PC-3 (cell line): ENCODE measurements at places on chromosomes 1 and 21. TPM values are rescaled to one million over a fixed set of nuclear protein-coding genes. Genes with fewer than 3 reads are reported as not detected.
A peak's percentile ranks its signal among the peaks of the same experiment; 100 is the strongest.

DNA sequence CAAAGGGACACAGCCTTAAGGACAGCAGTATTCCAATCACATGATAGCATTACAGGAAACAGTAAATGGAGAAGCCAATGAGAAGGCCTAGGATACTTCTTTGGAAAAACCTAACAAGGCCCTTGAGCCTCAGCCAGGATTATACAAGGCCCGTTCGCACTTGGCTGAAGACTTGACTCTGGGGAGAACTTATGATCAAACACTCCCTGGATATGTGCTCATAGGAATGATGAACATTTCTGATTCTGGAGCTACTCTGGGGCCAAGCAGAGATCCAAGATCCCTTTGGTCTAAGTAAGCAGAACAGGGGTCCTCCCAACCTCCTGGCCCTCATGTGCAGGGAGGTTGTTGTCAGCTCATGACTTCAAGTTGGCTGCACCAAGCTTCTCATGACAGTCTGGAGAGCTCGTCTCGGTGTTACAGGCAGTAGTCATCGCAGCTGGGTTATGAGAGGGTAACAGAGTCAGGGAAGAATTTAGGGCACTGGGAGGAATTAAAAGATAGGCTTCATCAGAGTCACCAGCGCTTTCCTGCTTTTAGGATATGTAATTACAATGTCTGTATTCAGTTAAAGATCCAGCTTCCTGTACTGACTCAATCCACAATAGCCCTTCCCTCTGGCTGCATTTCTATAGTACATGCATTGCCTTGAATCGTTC is 92.5 kb upstream of the IRF2BP2 start:
- no peak for DNase-seq

GRCh38 chr21:41897700-41898099 is 18.6 kb upstream of the PRDM15 start:
- DNase-seq = no peak

GRCh38 chr21:41763398-41763931 is 3.4 kb downstream of the RIPK4 start:
- peak; percentile 50 for DNase-seq

Gene AMY2A
- total RNA-seq = not detected in 2 replicates

Gene HUNK
- not detected in 2 replicates for total RNA-seq

- DNase-seq = no peak
These were observed 33.5 kb downstream of the TRIM11 start for GRCh38 chr1:228373004-228373680.

DNA sequence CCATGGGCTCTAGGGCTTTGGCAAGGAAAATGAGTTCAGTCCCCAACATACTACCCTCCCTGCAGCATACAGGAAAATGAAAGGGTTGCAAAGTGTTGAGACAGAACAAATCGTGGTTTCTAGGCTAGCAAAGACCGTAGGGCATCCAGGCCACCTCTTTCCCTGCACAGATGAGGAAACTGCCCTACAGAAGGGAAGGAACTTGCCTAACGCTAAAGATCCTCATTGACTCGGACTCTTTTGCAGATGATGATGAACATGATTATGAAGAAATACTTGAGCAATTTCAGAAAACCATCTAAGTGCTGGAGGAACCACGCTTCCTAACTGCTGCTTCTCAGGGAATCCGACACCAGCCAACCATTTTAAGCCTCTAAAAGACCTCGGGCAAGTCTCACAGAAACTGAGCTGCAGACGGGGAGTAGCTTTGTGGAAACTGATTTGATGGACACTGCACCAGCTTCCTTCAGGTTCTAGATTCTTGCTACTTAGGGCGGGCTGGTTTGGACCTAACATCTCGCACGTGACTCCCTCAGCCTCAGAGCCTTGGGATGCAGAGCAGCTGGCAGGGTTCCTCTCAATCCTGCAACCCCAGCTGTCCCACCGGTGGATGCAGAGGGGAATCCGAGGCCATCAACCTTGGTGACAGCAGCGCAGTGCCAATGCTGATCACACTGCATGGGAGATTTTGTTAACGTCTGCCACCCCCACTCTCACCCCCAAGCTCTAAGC is 13.4 kb downstream of the THEMIS2 start:
- DNase-seq = no peak

- DNase-seq = peak; percentile 91
These were observed 10.9 kb downstream of the ERRFI1 start for GRCh38 chr1:8015036-8015808.

GRCh38 chr1:200415789-200416593 is 6.2 kb upstream of the ZNF281 start:
- DNase-seq = peak; percentile 100

- peak; percentile 83 for DNase-seq
These were observed 130.1 kb upstream of the MAP1LC3C start for GRCh38 chr1:242128951-242129502.

GRCh38 chr21:16792101-16792500 is 720.7 kb upstream of the CXADR start:
- no peak for DNase-seq

- no peak for DNase-seq
These were observed 145.4 kb downstream of the PTGER3 start for GRCh38 chr1:70902211-70902610.

DNA sequence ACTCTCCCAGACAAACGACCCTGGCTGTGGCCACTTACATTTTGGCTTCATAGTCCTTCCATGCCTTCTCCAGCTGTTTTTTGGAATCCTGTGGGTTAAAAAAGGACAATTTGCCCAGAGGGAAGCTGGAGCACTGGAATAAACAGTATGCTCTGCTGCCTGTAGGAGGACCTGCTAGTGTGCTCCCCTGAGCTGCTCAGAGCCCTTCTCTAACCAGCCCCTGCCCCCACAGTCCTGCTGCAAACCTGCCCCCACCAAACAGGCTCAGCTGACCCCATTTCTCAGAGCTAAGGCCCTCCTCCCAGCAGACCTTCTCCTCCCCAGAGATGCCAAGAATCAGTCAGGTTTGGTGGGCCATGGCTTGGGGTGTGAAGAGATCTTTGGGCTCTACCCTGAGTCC is 26.9 kb upstream of the TCEA3 start:
- no peak for DNase-seq

Gene CENPF
- total RNA-seq = 92.6 and 101 TPM in 2 replicates

DNA sequence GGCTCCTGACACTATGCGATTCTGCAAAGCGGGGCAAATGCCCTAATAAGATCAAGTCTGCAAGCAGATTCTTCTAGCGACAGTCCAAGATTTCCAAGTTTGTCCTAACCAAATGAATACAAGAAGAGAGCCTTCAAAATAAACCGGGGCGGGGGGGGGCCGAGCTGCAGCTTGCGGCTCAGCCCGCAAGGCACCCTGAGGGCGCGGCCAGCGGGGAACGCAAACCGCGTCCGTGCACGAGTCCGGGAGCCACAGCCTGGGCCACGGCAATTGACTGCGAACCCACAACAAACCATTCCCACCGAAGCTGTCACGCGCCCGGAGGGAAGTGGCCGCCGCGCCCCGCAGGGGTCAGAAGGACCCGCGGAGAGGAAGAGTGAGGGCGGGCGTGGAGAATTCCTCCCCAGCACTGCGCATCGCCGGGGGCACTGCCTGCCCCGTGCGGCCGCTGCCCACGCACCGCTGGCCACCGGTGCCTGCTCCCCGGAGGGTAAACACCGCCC is 687 bp downstream of the TGFBR3 start:
- peak; percentile 11 for DNase-seq
